ENCODE measurements at places on chromosomes 4 and X.

DNA sequence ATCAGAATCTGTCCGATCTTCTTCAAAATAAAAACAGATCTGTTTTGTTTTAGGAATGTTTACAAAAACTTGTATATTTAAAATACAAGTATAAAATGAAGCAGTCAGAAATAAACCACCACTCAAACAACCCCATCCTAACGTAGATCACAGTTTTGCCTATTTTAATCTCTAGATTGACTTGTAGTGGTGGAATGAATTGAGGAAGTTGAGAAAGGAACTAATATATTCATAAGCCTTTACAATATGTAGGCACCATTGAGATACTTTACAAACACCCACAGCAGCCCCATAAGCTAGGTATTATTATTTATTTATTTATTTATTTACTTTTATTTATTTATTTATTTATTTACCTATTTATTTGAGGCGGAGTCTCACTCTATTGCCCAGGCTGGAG, 52.3 kb upstream of the KLF3 start:
- peaks cover 3% of the 10 kb centered on the region for H3K27me3 ChIP-seq
- H3K4me1 ChIP-seq: peaks cover 18% of the 10 kb centered on the region
- H3K36me3 ChIP-seq: peaks cover 5% of the 10 kb centered on the region
- no peak for DNase-seq
- H3K4me3 ChIP-seq: no peak overlapping the region

DNA sequence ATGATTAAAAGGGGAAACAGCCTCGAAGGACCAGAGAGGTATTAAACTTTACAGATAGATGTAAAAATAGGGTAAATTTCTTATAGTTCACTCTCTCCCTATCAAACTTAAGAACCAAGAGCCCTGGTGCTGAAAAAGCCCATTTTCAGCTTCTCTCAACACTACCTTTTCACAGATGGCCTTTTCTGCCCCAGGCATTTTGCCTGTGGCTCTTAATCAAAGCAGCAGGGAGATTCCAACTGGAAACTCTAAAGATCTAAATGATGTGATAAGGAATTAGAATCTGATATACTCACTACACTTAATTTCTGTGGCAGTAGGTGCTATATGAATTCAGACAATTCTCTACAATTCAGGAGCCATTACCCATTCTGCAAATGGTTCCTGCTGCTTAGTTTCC, 60.0 kb downstream of the AMMECR1 start:
- no peak for DNase-seq
- no peak overlapping the region for H3K27ac ChIP-seq
- no peak overlapping the region for H3K4me3 ChIP-seq
- peaks cover 5% of the 10 kb centered on the region for H3K4me1 ChIP-seq

DNA sequence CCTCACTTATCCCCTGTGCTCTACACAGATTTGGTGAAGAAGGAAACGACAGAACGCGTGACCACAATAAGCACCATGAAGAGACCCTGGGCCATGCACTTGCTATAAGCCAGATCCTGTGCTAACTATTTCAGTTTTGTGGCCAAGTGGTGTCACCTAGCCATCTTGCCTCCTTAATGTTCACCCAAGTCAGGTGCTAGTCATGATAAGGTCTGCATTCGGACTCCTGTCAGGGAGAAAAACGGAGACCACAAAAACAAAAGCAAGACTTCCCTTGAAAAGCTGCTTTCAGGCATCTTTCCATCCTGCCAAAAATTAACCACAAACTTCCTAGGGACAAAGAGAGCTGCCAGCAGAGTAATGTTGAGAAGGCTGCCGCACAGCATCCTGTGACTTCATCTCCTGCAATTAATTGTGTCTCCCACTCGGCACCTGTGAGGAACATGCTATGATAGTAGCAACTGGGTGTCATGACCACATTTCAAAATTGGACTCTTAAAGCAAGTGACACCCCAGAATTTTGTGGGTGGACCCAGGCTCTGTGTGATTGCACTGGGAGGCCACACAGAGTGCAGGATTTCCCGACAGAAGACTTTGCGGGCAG, 8.8 kb upstream of the IDS start:
- H3K4me3 ChIP-seq: no peak overlapping the region
- peaks cover 22% of the 10 kb centered on the region for H3K4me1 ChIP-seq
- no peak overlapping the region for H3K27ac ChIP-seq
- DNase-seq: no peak
- H3K36me3 ChIP-seq: peaks cover 3% of the 10 kb centered on the region
- H3K27me3 ChIP-seq: peaks cover 2% of the 10 kb centered on the region

- H3K27me3 ChIP-seq: peaks cover 7% of the 10 kb centered on the region
- peak overlapping the region; percentile 99 for H3K27ac ChIP-seq
- peak overlapping the region; percentile 72 for H3K4me3 ChIP-seq
- peaks cover 36% of the 10 kb centered on the region for H3K36me3 ChIP-seq
- peak; percentile 46 for DNase-seq
Observed at GRCh38 chr4:55364691-55365344, 18.8 kb downstream of the SRD5A3 start.

DNA sequence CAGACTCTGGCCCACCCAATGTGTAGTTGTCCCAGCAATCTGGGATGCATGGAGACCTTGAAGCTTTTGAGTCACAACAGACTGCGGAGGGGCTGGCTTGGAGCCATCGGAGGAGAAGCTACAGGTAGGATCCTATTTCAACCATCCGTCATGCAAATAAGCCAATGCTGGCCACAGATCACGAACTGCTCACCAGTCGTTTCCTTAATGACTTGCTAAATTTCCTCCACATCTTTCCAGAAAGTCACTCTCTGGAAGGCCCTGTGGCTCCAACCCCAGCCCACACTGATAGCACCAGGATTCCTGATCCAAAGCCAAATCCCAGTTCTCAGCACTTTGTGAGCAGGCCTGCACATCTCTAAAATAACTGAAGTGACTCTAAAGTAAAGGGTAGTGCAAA, 321.3 kb downstream of the RAB28 start:
- H3K36me3 ChIP-seq: no peaks in the 10 kb centered on the region
- H3K4me3 ChIP-seq: no peak overlapping the region
- H3K4me1 ChIP-seq: peaks cover 7% of the 10 kb centered on the region
- no peaks in the 10 kb centered on the region for H3K27me3 ChIP-seq
- no peak for DNase-seq

- H3K4me3 ChIP-seq: no peak overlapping the region
- H3K27me3 ChIP-seq: no peaks in the 10 kb centered on the region
- peaks cover 6% of the 10 kb centered on the region for H3K4me1 ChIP-seq
- no peak overlapping the region for H3K27ac ChIP-seq
- DNase-seq: no peak
Observed at GRCh38 chrX:133523081-133523487, 107.8 kb upstream of the GPC4 start.

DNA sequence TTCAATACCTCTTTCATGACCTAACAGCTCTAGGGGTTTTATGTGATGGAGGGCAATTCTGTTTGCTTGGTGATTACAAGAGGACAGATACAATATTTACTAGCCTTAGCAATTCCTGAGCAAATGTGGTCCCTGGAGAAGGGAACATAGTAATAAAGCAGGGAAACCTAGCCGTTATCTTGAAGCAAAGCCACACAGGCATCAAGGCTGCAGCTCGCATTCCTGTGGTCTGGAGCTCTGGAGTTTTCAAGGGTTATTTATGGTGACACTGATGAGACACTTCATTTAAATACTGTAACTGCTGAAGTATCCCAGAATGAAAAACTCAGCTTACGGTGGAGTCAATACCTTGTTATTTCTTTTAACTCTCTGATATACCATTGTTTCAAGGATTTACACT, 66.8 kb downstream of the AFF2 start:
- no peaks in the 10 kb centered on the region for H3K27me3 ChIP-seq
- H3K4me3 ChIP-seq: no peak overlapping the region
- peaks cover 12% of the 10 kb centered on the region for H3K4me1 ChIP-seq
- no peak overlapping the region for H3K27ac ChIP-seq
- H3K36me3 ChIP-seq: no peaks in the 10 kb centered on the region
- no peak for DNase-seq

DNA sequence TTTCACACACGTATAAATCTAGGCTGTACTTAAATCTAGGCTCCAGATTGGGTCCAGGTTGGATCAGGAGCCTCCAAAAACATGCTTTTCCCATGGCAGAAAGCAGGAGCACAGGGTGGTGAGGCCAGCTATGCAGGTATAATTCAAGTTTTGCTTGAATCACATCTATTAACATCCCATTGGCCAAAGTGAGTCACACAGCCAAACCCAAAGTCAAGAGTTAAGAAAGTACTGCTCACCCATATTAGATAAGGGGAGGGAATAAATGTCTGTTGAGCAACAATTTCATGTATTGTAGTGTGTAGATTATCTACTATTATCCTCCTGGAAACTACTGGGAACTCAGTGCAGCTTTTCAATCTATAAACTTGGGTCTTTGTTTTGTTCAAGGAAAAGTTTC, 12.8 kb downstream of the SUPT20HL2 start:
- no peaks in the 10 kb centered on the region for H3K27me3 ChIP-seq
- H3K4me1 ChIP-seq: peaks cover 6% of the 10 kb centered on the region
- H3K4me3 ChIP-seq: no peak overlapping the region
- H3K27ac ChIP-seq: no peak overlapping the region

DNA sequence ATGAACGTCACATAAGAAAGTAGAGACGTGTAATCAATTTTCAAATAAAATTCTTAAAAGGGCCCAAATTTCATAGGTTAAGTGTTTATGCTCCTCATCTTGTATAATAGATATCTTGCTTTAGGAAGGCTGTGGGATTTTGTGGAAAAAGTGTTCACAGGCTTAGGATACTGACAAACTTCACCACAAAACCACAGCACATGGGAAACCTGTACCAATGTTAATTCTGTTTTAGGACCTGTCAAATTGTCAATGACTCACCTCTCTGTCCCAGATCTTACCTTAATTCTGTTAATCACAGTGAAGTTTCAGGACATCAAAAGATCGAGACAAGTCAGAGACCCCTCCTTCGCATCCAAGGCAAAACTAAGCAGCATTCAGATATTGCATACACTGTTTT, 24.2 kb downstream of the FGFBP1 start:
- H3K36me3 ChIP-seq: no peaks in the 10 kb centered on the region
- peaks cover 2% of the 10 kb centered on the region for H3K27me3 ChIP-seq
- H3K4me3 ChIP-seq: no peak overlapping the region
- no peak for DNase-seq
- no peak overlapping the region for H3K27ac ChIP-seq
- no peaks in the 10 kb centered on the region for H3K4me1 ChIP-seq

GRCh38 chr4:141870152-141870551, 233.8 kb downstream of the IL15 start:
- no peaks in the 10 kb centered on the region for H3K27me3 ChIP-seq
- no peak overlapping the region for H3K27ac ChIP-seq
- H3K4me1 ChIP-seq: peaks cover 5% of the 10 kb centered on the region

GRCh38 chr4:139840773-139841172, 175.2 kb downstream of the MGST2 start:
- H3K4me1 ChIP-seq: peaks cover 31% of the 10 kb centered on the region
- DNase-seq: no peak
- H3K27me3 ChIP-seq: peaks cover 12% of the 10 kb centered on the region
- no peak overlapping the region for H3K27ac ChIP-seq

DNA sequence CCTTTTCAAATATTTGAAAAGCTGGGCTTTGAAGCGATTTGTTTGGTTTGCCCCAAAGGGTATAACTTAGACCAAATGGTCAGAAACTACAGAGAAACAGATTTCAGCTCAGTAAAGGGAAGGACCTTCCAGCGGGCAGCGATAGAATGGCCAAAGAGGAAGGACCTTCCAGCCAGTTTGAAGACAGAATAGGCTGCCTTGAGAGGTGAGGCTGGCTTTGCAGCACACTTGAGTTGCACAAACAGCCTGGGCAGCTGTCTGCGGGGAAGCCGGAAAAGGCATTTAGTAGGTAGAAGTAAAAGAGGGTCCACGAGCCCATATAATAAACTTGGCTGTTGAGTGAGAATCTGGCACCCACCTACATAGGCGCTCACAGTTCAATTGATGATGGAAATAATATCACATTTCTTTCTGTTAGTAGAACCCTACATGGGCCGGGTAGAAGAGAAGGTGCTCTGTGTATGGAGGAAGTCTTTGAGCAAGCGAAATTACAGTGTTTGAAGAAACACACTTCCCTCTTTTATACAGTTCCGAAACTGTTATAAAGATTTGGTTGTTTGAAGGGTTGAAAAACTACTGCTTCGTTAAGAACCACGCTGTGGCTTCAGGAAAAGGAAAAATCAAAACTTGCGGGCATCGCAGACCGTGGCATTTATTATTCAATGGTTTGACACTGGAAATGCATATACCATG, 75.0 kb upstream of the SORBS2 start:
- H3K27ac ChIP-seq: no peak overlapping the region
- no peak overlapping the region for H3K4me3 ChIP-seq
- H3K4me1 ChIP-seq: no peaks in the 10 kb centered on the region
- DNase-seq: no peak
- H3K27me3 ChIP-seq: no peaks in the 10 kb centered on the region
- H3K36me3 ChIP-seq: no peaks in the 10 kb centered on the region

DNA sequence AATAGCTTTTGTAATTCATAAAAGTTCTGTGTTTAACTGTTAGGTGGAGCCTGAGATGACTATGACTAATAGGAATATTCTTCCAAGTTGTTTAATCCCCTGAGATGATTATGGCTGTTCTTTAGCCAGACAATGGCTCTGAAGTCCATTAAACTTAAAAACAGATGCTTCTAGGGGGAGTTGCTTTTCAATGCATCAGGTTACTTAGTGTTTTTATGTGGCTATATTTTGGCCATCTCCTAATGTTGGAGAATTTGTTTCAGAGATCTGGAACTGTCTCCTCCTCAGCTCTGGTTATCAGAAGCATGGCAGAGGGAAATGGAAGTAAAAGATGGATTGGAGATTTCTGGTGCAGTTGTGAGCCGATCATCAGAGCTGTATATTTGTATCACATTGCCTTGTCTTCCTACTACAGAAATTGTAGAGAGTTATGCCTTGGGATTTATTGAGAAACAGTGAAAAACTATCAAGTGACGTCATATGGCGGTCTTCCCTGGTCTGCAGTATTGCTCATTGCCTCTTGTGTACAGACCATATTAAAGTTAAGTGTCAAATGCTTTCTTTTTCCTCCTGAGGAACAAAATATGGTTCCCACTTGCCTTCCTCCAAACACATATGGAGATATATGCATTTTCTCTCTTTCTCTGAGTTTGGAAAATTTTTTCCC, 29.8 kb downstream of the SGMS2 start:
- H3K4me1 ChIP-seq: no peaks in the 10 kb centered on the region
- DNase-seq: no peak
- H3K27me3 ChIP-seq: no peaks in the 10 kb centered on the region
- no peaks in the 10 kb centered on the region for H3K36me3 ChIP-seq

DNA sequence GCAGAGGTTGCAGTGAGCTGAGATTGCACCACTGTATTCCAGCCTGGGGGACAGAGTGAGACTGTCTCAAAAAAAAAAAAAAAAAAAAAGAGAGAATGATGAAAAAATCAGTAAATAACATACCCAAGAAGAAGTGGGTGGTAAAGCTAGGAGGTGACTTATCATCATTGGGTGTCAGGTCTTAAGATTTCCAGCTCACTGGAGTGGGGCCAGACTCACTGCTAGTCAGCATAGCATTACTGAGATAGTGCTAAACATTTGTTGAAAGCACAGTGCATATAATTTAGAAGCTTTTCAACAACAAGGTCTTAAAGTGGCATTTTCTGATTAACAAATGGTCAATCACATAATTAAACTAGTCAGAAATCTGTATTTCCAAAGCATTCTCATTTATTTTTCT, 221.8 kb upstream of the GYPA start:
- DNase-seq: no peak
- no peaks in the 10 kb centered on the region for H3K27me3 ChIP-seq
- no peak overlapping the region for H3K27ac ChIP-seq
- no peaks in the 10 kb centered on the region for H3K36me3 ChIP-seq

- H3K4me1 ChIP-seq: no peaks in the 10 kb centered on the region
- no peak overlapping the region for H3K27ac ChIP-seq
- no peaks in the 10 kb centered on the region for H3K36me3 ChIP-seq
- no peaks in the 10 kb centered on the region for H3K27me3 ChIP-seq
- DNase-seq: no peak
Observed at GRCh38 chr4:55722132-55722531, 86.0 kb upstream of the NMU start.
